ENCODE measurements at places on chromosomes 4 and X.

DNA sequence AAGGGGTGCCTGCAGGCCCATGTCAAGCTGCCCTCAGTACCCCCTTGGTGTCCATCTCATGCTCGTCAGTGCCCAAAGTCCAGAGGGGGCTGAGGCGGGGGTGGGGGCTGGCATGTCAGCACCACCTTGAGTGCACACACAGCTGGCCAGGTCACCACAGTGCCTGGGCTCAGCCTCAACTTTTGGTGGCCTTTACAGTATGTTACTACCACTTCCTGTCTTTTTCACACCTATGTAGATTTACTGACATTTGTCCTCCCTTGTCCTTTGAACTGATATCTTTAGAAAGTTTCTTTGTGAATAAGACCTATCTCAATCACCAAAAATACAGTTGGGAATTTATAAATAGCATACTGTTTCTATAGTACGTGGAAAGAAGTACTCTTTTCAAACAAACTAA, 58.7 kb upstream of the NPNT start:
- no peak for DNase-seq

DNA sequence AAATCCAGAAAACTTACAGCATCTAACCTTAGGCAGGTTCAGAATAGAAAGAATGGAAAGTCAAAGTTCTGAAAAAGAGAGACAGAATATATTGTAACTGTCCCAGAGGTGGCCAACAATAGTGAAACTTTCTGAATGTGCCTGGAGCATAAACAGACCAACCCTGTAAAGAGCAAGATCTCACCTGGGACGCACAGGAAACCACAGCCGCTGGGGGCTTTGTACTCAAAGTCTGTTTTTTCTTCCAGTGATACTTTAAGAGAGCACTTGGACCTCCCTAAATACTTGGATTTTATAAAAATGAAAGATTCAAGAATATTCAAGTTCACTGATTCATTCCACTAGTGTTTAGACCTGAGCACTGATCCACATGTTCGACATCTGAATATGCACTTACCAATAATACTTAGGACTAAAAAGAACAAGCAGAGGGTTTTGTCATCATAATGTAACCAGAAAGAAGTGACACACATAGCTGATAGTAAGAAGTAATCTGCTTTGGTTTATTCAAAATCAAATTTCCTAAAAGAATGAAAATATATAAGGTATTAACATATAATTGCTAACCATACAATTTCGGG, 35.3 kb downstream of the ARAP2 start:
- DNase-seq, result no peak

DNA sequence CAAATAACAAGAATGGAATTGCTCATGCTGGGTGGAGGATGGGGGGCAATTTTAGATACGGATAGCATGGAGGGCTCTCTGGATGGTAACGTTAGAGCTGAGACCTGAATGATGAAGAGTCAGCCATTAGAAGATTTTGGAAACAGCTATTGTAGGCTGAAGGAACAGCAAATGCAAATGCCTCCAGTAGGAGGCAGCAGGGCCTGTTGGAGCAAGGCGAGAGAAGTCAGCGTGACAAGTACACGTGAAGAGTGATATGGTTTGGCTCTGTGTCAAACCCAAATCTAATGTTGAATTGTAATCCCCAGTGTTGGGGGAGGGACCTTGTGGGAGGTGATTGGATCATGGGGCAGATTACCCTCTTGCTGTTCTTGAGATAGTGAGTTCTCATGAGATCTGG, 59.3 kb upstream of the SOD3 start:
- DNase-seq, result no peak

- no peak for DNase-seq
Observed at GRCh38 chr4:154928640-154929257, 147.7 kb downstream of the RBM46 start.

DNA sequence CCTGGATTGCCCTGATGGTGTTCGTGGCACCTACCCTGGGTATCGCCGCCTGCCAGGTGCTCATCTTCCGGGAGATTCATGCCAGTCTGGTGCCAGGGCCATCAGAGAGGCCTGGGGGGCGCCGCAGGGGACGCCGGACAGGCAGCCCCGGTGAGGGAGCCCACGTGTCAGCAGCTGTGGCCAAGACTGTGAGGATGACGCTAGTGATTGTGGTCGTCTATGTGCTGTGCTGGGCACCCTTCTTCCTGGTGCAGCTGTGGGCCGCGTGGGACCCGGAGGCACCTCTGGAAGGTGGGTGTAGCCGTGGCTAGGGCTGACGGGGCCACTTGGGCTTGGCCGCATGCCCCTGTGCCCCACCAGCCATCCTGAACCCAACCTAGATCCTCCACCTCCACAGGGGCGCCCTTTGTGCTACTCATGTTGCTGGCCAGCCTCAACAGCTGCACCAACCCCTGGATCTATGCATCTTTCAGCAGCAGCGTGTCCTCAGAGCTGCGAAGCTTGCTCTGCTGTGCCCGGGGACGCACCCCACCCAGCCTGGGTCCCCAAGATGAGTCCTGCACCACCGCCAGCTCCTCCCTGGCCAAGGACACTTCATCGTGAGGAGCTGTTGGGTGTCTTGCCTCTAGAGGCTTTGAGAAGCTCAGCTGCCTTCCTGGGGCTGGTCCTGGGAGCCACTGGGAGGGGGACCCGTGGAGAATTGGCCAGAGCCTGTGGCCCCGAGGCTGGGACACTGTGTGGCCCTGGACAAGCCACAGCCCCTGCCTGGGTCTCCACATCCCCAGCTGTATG, 1.8 kb downstream of the AVPR2 start:
- DNase-seq, result peak; percentile 76

DNA sequence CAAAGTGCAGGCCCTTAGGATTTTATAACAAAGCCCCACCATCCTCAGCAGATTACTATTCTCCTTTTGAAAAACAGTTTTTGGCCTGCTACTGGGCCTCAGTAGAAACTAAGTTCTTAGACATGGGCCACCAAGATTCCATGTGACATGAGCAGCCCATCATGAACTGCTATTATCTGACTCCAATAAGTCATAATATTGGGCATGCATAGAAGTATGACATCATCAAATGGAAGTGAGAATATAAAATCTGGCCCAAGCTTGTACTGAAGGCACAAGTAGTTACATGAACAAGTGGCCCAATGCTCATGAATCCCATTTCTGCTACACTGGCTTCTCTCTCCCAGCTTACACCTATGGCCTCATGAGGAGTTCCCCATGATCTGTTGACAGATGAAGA, 404.8 kb downstream of the EPHA5 start:
- DNase-seq, result no peak

DNA sequence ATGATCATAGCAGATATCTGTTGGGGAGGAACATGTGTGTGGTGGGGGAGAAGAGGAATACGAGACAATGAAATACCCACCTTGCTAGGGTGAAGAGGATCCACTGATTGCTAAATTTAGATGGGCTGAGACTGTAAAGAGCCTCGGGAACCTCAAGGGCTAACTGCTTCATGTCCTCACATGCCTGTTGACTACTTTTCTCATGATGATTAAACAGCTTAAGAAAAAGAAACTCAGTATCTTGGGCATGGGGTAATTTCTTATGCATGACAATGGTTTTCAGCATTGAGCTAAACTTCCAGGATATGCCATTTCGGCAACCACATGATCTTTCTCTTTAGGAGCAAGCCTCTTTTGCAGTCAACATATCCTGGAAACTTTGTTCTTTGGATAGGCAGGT, 3.9 kb upstream of the LNX1 start:
- DNase-seq, result no peak

GRCh38 chr4:8729408-8730149, 137.0 kb downstream of the CPZ start:
- DNase-seq, result peak; percentile 52

- DNase-seq, result no peak
Observed at GRCh38 chr4:164293743-164294142, 460.2 kb upstream of the SMIM31 start.

DNA sequence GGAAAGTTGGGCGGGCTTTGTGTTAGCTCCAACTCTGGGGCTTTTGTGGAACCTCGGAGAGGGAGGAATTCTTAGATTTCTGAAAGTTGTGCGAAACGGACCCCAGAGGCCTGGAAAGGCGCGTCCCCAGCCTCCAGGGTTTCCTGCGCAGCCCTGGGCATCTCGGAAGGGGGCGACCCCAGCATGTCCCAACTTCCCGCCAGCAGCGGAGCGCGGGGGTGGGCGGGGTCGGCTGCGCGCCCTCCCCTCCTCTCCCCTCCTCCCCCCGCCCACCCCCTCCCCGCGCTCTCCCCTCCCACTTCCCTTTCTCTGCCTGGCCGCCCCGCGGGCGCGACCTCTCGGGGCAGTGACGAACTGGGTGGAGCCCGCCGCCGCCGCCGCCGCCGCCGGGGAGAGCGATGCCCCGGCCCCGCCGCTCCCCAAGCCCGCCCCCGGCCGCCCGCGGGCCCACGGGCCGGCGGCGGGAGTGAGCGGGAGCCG, 16.8 kb downstream of the PTTG2 start:
- peak; percentile 85 for DNase-seq

DNA sequence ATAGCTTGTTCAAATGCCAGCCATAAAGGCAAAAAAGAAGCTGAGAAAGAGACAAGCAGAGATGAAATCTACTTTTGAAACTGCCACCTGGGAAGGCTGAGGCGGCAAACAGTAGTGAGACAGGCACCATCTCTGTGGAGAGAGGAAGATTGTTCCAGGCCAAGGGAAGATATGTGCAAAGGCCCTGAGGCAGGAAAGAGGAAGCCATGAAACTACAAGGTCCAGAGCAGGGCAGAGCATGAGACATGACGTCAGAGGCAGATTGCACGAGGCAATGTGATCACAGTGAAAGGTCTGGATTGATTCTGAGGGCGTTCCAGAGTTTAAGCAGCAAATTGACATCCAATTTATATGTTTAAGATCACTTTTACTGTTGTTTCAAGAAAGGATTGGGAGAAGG, 226.1 kb downstream of the QDPR start:
- DNase-seq, result no peak

GRCh38 chr4:121693450-121693849, 3.3 kb downstream of the ANXA5 start:
- DNase-seq, result no peak

DNA sequence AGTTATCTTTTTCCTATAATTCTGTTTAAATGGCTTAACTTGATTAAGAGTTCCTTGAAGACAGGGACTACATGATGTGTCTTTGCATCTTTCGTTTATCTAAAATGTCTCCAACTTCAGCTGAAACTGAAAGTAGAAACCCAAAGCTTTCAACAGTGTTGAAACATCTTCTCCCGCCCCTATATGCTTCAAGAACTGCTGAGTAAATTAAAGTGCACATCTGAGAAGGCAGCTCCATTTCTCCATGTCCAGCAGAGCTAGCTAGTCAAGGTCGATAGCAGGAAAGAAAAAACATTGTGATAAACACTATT, 185.7 kb upstream of the TBL1X start:
- no peak for DNase-seq

All from natural killer cell treated with Interleukin-12 subunit alpha and Interleukin-12 subunit beta and Interleukin-15 and Interleukin-18, amount 100 ng/mL, for 72 hours (primary cell).